ENCODE measurements at places on chromosomes 7 and 10. TPM values are rescaled to one million over a fixed set of nuclear protein-coding genes. Genes with fewer than 3 reads are reported as not detected.
A peak's percentile ranks its signal among the peaks of the same experiment; 100 is the strongest.

Gene FLNC
- total RNA-seq: 0.01 TPM

Gene CC2D2B
- total RNA-seq: 0.20 TPM

Gene TRIL
- 0.45 TPM for total RNA-seq

DNA sequence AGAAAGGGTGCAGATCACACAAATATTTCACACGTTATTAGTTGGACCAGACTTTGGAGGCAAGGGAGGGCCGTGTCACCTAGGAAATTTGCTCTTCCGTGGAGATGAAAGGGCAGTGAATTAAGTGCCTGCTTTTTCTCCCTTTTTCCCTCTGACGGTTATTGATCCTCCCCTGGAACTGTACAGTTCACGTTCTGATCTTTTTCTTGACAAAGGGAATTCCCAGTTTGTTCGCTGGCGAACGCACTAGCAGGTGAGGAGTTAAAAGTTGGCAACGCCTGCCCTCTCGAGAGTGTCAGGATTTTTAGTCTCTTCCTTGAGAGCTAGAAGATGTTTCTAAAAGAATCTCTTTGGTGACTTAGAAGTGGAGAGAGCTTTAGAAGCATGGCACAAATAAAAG, 111.5 kb downstream of the TCF7L2 start:
- H3K36me3 ChIP-seq: peaks cover 17% of the 10 kb centered on the region
- peaks cover 91% of the 10 kb centered on the region for H3K4me1 ChIP-seq
- H3K27ac ChIP-seq: peak overlapping the region; percentile 5
- no peak overlapping the region for H3K4me3 ChIP-seq
- no peak for DNase-seq

DNA sequence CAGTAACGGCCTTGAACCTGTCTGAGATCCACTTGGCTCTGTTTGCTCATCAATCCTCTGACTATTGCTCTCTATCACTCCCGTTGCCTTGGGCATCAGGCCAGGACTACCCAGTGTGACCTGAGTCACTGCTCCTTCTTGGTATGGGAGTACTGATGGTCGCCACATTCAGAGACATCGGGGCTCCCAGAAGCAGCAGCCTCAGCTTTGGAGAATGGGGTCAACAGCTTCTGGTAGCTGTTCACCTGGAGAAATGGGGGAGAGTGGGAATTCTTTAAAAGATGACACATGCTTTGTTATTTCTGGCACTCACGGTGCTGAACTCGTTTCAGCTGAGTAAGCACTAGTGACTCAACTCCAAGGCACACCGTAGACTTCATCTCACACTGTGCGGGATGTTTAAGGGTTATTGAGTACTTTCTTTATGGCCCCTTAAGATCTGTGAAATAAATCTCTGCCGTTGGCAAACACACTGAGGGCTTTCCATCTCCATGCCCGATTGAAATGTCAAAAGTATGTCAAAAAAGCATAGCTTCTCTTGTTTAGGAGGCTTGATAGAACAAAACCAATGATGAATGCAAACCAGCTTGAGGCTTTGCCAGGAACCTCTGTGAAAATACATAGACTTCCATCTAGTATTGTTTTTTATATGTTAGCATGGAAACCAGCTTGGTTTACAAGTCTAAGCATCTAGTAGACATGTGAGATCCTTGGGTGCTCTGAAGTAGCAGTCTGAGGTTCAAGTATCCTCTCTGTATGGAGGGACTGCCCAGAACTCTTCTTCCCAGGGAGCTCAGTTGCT, 333.1 kb downstream of the CXCL12 start:
- peaks cover 7% of the 10 kb centered on the region for H3K27me3 ChIP-seq
- H3K36me3 ChIP-seq: no peaks in the 10 kb centered on the region
- no peak overlapping the region for H3K27ac ChIP-seq

- no peak for DNase-seq
- peaks cover 43% of the 10 kb centered on the region for H3K27me3 ChIP-seq
- no peak overlapping the region for H3K4me3 ChIP-seq
- no peaks in the 10 kb centered on the region for H3K36me3 ChIP-seq
These were observed 21.8 kb upstream of the EIF5AL1 start for GRCh38 chr10:79490400-79491142.

Measured in HepG2 (cell line).